Activated gamma-delta T cell treated with Interleukin-2 at 50 U/mL for 16 hours (primary cell): ENCODE measurements at places on chromosomes 2 and 18.

DNA sequence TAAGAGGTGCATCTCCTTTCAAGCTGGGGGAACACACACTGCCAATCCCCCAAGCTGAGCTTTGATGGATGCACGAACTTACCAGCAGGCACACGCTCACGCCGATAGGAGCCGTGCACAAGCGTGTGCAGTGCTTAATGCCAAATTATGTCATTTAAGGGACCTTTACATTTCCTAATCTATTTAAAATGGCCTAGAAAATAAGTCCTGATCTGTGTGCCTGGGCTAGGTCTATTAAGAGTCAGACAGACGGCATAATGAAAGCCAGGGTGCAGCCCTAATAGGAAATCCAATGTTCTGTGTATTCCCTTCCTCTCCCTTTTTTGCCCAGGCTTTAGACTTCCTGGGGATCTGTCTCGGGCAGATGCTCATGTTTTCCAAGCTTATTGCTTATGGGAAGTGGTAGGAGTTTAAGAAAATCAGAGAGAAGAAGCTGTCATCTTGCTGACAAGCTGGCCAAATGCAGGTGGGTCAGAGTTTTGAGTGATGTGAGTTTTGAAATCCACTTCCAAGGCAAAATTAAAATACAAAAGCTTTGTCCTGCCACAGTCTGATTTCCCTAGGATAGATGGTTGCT, 142.6 kb downstream of the MYT1L start:
- DNase-seq = no peak

DNA sequence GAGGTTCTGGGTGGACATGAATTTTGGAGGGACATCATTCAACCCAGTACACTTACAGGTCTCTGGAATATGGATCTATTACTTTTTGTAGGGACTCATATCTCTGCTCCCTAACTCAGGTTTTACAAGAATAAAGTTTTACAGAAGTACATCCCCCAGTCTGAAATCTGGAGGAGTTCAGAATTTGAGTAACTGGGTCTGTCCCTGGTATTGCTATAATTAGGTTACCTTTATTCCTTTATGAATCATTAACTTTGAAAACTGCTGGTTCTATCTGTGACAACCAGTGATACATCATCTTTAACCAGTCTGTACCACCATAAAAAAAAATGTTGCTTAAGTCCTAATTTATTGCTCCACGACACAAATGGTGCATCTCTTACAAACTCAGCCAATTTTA, 59.9 kb downstream of the INSIG2 start:
- no peak for DNase-seq

DNA sequence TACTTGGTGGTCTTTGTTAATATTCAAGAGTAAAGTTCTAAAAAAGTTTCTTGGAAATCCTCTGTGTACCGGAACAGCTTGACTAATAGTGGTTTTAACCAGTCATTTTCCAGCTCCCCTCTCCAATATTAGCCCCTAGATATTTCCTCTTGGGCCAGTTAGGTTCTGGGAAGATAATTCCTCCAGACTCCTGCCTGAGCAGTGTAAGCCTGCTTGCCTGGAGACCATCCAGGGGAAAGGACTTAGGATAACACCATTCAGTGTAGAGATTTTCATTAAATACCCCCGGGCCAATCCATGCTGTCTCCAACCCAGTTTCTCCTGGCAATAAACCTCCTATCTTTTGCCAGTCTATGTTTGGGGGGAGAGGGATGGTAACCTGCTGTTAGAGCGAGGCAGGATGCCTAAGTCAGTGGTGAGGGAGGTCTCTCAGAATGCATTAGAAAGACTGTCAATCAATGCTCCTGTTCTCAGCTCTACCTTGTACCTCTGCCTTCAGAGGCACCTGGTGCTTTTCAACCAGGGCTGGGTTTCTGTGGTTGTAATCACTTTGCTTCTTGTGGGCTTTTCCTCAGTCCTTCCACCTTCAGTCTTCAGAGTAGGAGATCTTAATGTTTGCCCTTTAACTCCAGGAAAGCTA, 186.4 kb downstream of the RNF152 start:
- no peak for DNase-seq

- no peak for DNase-seq
Measured at GRCh38 chr2:194327196-194327888, 1329.7 kb upstream of the SLC39A10 start.

- no peak for DNase-seq
Measured at GRCh38 chr18:58534535-58535301, 94.2 kb downstream of the ALPK2 start.

- no peak for DNase-seq
Measured at GRCh38 chr2:181264001-181264400, 193.2 kb upstream of the ITGA4 start.

DNA sequence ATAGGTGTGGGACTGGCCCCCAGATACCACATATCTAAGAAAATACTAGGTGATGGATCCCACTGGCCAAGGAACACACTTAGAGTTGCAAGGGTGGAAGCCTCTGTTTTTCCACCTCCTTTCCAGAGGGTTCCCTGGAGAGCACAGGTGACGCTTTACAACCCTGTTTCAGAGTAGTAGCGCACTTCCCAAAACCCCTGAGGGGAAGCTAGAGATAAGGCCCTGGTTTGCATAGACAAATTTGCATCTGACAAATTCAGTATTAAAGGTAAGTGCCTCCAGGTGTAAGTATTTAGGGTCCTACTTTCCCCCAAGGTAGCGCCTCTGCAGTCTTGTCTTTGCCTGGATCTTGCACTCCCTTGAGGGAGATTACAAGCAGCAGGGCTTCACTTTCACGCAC, 474 bp upstream of the CERKL start:
- DNase-seq = no peak
